Midbrain (tissue), 1 donor: ENCODE measurements at places on chromosomes 4 and X.

DNA sequence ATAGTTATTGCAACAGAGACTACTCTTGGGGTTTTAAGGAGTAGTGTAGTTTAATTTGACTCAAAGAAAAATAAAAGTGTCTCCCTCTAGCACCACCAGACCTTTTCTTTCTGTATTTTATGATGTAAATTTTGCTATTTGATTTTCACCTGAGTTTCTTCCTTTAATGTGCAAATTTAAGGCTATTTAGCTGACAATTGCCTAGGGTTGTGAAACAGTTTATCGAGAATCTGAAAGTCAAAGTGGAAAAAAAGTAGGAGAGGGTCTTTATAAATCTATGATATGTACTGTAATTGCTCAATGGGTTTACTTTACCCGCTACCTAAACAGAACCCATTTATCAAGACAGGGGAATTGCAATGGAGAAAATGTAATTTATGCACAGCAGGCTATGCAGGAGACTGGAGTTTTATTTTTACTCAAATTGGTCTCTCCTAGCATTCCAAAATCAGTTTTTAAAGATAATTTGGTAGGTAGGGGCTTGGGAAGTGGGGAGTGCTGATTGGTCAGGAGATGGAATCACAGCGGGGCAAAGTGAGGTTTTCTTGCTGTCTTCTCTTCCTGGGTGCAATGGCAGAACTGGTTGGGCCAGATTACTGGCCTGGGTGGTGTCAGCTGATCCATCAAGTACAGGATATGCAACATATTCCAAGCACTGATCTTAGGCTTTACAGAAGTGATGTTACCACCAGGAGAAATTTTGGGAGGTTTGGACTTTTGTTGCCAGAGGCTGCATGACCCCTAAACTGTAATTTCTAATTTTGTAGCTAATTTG lies 228.6 kb upstream of the TACR3 start:
- no peak for DNase-seq

GRCh38 chr4:38914854-38915253 lies 47.2 kb downstream of the FAM114A1 start:
- DNase-seq: no peak

GRCh38 chrX:20500171-20500865 lies 233.6 kb upstream of the RPS6KA3 start:
- DNase-seq: no peak

GRCh38 chr4:185318679-185319078 lies 77.0 kb downstream of the LRP2BP start:
- no peak for DNase-seq

DNA sequence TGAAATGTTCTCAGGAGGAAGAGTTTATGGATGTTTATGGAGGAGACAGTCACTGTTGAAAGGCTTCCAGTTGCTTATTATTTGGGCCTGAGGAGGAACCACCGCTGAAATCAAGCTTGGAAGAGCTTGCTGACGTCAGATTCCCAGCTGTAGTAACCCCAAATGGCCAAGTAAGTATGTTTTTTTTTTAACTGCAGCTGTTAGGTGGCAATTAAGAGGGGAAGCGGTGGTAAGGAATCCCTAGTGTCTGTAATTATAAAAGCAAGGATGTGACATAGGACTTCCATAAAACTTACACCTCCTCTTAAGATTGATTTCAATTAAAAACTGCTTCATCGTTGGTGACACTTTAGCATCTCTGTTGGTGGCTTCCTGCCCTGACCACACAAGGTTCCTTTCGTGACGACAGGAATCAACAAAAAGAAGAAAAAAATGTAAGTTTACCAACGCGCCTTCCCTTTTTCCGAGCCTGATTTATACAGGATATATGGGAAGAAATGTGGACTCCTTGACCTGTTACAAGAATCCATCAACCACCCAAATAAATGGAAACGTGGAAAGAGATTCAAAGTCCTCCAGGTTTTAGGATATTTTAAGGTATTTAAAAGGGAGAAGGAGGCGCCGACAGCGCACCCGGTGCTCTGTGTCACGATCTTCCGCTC lies 884 bp downstream of the RELL1 start:
- peak; percentile 43 for DNase-seq

DNA sequence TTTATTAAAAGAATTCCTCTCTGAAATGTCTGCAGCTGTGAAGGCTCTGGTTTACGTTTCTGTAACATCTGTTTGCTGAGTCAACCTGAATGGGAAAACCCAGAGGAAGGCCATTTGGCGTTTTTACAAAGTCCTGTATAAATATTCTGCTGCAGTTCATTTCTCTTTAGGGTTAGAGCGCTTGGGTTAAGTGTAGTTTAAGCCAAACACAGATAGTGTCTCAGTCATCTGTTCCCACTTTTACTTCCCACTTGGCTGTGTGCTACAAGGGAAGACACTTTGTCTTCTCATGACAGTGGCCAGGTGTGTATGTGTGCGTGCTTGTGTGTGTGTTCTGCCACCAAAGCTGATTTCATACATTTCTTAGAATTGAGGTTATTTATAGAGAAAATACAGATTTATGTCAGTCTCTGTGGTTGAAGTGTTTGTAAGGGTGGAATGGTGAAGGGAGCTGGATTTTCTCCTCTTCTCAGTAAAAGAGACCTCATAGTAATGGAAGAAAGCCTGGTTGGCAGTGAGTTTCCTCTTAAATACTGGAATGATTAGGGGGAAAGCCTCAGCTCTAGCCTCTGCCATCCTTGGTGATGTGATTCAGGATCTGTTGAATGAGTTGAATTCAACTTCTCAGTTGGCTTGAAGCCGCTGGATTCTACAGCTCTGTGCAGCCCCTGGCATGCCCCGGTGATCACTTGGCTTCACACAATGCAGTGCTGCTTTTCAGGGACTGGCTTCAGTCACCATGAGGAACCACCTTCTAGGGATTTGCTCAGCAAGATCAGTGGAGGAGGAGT lies 50.6 kb downstream of the JADE1 start:
- DNase-seq: peak; percentile 5

GRCh38 chrX:79719568-79720231 lies 294.9 kb upstream of the TBX22 start:
- DNase-seq: no peak

- no peak for DNase-seq
Measured at GRCh38 chrX:110136136-110136535, 133.2 kb downstream of the TMEM164 start.

GRCh38 chr4:7328913-7329638 lies 105.7 kb downstream of the PSAPL1 start:
- peak; percentile 76 for DNase-seq

- DNase-seq: no peak
Measured at GRCh38 chrX:68018248-68019203, 414.8 kb downstream of the OPHN1 start.

DNA sequence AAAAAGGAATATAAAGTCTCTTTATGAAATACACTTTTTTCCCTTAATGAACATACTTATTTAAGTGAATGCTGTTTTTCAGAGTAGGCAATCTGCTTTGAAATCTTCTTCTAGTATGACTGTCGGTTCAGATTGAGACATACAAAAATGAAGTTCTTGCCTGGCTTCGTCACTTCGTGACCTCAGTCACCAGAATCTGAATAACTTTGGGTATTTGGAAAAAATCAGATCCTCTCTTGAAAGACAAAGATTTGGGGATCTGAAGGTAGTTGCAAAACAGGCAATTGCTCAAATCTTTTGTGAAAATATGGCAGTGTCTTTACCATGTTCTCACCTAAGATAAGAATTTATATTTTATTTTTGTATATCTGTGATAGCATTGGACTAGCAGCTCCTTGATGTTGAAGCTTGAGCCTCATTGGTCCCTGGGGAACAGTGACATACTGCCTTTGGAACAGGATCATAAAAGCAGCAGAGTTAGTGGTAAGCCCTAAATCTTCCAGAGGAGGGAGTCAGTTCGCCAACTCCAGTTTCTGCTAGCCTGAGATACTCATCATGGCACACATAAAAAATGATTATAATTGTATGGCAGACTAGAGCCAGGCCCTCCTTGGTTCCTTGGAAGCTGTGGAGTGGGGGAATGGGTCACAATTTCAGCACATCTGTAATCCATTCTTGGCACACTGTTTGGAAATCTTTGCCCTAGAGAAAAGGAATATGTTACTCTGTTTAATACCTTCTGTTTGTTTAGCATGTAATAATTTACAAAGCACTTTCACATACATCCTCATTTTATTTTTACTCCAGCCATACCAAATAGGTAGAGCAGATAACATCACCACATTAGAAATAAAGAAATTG lies 5.0 kb downstream of the ARFIP1 start:
- no peak for DNase-seq

- DNase-seq: no peak
Measured at GRCh38 chrX:153763298-153763932, 634 bp upstream of the PLXNB3 start.

DNA sequence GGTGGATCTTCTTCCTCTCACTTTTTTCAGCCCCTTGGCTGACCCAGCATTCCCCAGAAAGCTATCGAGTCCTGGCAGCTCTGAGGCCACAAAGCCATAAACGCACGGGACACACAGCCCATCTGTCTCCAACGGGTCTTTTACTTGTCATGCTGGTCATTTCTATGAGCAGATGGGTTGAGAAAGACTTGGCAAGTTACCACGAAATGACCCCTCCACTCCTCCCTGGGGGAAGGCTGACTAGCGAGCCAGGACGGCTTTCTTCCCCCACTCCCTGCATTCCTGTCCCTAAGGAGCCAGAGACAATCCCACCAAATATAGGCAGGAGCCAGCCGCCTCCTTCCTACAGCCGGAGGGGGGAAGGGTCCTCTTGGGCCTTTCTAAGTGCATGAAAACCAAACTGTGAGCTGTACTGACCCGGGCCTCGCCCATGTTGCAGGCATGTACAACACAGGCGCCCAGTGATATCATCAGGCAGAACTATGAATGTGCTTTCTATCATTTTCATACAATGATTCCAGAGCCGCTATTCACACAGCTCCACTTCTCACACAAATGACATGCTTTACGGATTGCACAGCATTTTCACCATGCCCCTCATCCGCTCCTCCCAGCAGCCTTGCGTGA lies 28.6 kb downstream of the AFAP1 start:
- no peak for DNase-seq

- DNase-seq: no peak
Measured at GRCh38 chr4:101155368-101155767, 192.0 kb downstream of the PPP3CA start.

DNA sequence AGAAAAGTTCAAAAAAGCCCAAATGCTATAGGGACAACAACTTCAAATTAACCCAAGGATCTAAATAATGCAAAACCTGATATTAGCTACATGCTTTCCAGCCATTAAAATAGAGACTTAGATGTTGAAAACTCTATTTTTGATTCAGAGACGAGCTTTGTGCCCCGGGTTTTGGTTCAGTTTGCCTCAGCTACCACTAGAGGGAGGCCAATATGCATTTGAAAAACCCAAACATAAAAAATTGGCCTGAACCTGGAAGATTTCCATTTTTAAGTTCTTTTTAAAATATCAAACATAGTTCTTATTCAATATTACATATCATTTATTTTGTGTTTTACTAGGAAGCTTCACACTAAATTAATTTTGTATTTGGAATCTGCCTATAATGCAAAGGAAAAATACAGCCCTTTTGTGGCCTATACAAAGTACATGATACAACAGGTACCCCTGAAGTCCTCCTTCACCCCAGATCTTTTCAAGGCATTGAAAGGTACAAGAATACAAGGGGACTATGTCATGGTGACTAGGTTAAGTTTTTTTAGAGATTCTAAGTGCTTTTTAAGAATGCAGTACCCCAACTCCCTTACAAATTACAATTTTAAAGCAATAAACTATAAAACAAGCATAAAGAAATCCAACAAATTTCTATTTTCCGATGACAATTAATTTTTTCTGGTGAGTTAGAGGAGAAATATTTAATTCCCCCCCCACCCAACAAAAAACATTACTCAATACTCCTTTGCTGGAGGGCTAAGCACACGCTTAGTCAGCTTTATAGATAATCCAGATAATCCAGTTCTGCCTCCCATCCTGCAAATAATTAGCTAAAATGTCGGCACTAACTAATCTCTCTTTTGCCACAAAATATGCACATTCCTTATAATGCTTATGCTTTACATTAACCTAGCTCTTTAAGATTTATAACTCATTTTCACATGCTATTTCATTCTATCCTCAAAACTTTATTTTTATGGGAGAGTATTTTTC lies 97.7 kb upstream of the PTPN13 start:
- peak; percentile 70 for DNase-seq

- DNase-seq: no peak
Measured at GRCh38 chr4:138659037-138659811, 356.4 kb upstream of the NOCT start.

GRCh38 chr4:61795998-61796397 lies 595.9 kb downstream of the ADGRL3 start:
- no peak for DNase-seq
